ENCODE measurements at places on chromosomes 2 and 18. TPM values are rescaled to one million over a fixed set of nuclear protein-coding genes. Genes with fewer than 3 reads are reported as not detected.

Gene PRKAG3
- total RNA-seq: not detected

Gene SLC23A3
- 0.65 TPM for total RNA-seq

Gene ACVR1C
- 0.15 TPM for total RNA-seq

Gene GBX2
- 2.9 TPM for total RNA-seq

Gene ZSWIM2
- not detected for total RNA-seq

Gene IL1A
- total RNA-seq: 2.9 TPM
